Stimulated activated CD4-positive, alpha-beta T cell treated with anti-CD3 and anti-CD28 coated beads, Interleukin-1b, Interleukin-23, amount 100 ng/mL, for 24 hours (primary cell): ENCODE measurements at places on chromosomes 3 and 15.

DNA sequence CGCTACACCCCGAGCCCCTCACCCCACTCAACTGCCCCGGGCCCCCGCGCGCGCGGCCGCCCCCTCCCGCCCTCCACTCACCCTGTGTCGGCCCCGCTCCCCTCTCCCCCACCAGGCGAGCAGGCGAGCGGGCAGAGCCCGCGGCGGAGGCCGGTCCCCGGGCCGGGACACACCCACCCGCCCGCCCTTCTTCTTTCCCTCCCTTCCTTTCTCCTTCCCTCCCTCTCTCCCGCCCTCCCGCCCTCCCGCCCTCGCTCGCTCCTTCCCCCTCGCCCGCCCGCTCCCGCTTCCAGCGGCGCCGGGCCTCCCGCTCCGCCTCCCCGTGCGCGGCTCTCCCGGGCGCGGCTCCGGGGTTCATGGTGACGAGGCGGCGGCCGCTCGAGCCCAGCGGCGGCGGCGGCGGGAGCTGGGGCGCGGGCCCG lies at the start of gene CTDSPL:
Gene CTDSPL (plus strand): TSS at position 261 of the 422 bp plus-strand sequence. CDS start 320 bp downstream, outside the sequence.
- DNase-seq = no peak

- no peak for DNase-seq
These were observed 2.9 kb downstream of the ZNF774 start for GRCh38 chr15:90354986-90355385.

DNA sequence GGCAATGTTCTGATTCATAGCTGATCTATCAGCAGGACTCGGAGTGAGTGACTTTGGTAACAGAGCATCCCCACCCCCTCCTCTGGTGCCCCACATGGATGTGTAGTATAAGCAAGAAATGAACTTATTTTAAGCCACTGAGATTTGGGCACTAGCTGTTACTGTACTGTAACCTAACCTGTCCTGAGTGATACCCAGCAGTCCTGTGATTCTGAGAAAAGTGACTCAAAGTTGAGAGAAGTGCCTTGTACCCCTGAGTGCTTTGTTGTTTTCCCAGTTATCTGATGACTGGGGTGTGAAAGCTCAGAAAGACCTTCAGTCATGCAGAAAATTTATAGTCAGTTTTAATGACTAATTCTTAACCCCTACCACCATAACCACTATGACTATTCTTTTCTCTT lies 439.9 kb upstream of the RBMS3 start:
- DNase-seq = no peak

GRCh38 chr3:144524531-144524930 lies 552.9 kb downstream of the DIPK2A start:
- DNase-seq = no peak

DNA sequence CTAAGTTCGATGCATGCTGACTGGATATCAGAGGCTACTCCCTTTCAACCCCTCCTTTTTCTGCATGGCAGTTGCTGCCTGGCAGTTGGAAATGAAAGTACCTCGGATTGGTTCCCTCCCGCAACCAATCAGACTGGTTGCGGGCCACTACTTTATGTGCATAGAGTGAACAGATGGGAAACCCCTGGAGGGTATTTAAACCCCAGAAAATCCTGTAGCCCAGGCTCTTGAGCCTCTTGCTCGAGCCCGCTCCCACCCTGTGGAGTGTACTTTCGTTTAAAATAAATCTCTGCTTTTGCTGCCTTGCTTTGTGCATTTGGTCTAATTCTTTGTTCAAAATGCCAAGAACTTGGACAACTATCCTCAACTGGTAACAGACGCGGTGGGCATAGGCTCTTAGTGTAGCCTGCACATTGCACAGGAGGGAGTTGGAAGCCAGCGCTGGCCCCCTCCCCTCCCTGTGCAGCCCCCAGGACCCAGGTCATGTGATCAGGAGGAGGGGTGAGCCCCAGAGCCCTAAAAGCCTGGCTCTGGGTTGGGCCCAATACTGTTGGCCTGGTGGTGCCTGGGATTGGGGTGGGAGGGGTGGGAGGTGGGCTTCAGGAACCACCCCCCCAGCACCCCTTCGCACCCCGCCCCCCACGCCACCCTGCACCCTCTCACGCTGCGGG lies 26.8 kb downstream of the RHCG start:
- DNase-seq = no peak

GRCh38 chr3:131386429-131387165 lies 5.0 kb downstream of the NUDT16 start:
- DNase-seq = no peak

DNA sequence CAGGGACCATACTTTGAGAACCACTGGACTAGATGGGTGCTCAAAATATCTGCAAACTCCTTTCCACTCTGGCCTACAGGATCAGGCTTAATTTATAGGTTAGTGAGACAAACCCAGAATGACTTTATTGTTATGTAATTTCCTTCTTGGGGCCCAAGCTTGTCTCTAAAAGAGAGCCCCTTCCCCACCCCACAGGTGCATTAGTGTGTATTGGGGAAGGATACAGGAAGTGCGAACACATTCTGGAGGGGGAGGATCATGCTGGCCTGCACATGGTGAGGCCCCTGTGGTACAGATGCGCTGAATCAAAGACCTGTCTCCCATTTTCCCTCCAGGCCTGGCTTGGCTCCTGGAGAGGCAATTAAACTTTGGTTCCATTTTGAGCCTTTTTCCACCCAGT lies 273.0 kb upstream of the LRTM1 start:
- DNase-seq = no peak
